ENCODE measurements at places on chromosomes 12 and 14. TPM values are rescaled to one million over a fixed set of nuclear protein-coding genes. Genes with fewer than 3 reads are reported as not detected.

KRT79 gene
- 0.28 TPM for total RNA-seq

IRAK3 gene
- 5.6 TPM for total RNA-seq

SNRPF gene
- 24.5 TPM for total RNA-seq

CLEC14A gene
- 286 TPM for total RNA-seq

METTL17 gene
- total RNA-seq: 24.5 TPM

FUT8 gene
- 41.1 TPM for total RNA-seq

ZNF10 gene
- 5.6 TPM for total RNA-seq

GYS2 gene
- total RNA-seq: not detected

MMP19 gene
- 2.6 TPM for total RNA-seq

CCDC184 gene
- 0.28 TPM for total RNA-seq

AVPR1A gene
- not detected for total RNA-seq

TCL1B gene
- not detected for total RNA-seq

PLXNC1 gene
- total RNA-seq: 0.09 TPM

ARHGEF25 gene
- 1.8 TPM for total RNA-seq

MVK gene
- 7.4 TPM for total RNA-seq

GZMH gene
- total RNA-seq: not detected

GUCY2C gene
- total RNA-seq: not detected

PIWIL1 gene
- not detected for total RNA-seq

PTMS gene
- total RNA-seq: 78.6 TPM

POTEG gene
- total RNA-seq: not detected

ZNF219 gene
- total RNA-seq: 2.8 TPM

SLC38A4 gene
- not detected for total RNA-seq

SERPINA12 gene
- total RNA-seq: not detected

IL31 gene
- total RNA-seq: not detected

PRB2 gene
- not detected for total RNA-seq

PTPRO gene
- total RNA-seq: not detected

PTGER2 gene
- total RNA-seq: not detected

IAPP gene
- not detected for total RNA-seq

PPFIA2 gene
- total RNA-seq: not detected

Data from endothelial cell of coronary artery (primary cell).